ENCODE measurements at places on chromosomes 3 and 15.

GRCh38 chr3:186385856-186386602, 24.0 kb upstream of the DGKG start:
- DNase-seq = no peak

DNA sequence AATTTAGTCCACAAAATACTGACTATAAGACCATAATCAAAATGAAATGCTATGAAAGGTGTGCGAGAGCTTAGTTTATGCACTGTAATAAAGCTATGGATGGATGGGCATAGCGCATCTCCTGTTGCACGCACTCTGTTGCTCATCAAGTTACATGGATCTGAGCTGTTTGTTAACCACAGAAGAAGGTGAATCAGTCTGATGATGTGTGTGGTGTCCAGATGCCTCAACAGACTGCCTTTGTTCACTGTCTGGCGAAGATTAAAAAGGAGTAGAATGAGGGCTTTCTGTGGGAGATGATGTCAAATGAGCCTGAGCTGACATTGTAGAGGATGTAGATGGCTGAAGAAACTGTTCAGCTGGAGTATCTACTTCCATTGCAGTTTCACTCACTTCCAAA, 36.1 kb downstream of the NSMCE3 start:
- no peak for DNase-seq

GRCh38 chr3:70952033-70952747, 631.3 kb downstream of the FOXP1 start:
- DNase-seq = no peak

DNA sequence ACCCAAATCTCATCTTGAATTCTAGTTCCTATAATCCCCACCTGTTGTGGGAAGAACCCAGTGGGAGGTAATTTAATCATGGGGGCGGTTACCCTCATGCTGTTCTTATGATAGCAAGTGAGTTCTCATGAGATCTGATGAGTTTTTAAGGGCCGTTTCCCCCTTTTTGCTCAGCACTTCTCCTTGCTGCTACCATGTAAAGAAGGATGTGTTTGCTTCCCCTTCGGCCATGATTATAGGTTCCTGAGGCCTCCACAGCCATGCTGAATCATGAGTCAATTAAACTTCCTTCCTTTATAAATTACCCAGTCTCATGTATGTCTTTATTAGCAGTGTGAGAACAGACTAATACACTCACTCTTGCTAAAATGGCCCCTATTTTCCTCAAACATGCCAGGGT, 374.7 kb downstream of the TUSC7 start:
- no peak for DNase-seq

DNA sequence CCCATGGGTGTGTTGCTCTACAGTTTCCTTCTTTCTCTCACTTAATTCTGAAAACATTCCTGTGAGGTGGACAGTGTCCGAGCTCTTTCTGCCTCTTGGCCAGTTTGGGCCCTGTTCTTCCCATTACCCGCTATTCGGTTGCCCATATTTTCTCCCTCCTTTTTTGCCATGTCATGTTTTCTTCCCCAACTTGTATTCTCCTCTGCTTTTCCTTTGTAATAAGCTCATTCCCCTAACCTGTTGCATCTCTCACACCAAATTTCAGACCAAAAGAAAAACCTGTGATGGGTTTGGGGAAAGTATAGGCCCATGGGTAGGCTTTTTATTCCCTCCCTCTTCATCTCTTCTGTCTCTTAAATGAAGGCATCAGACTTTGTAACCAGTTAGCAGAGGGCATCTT, 30.5 kb downstream of the NKIRAS1 start:
- DNase-seq = no peak

All from CD4-positive, alpha-beta T cell treated with Interleukin-4 for 1 hour (primary cell).